ENCODE measurements at places on chromosomes 2 and 18.

GRCh38 chr2:60847854-60848253 is 33.5 kb upstream of the REL start:
- no peak for DNase-seq

- no peak for DNase-seq
Measured at GRCh38 chr2:138713504-138713903, 66.7 kb downstream of the NXPH2 start.

DNA sequence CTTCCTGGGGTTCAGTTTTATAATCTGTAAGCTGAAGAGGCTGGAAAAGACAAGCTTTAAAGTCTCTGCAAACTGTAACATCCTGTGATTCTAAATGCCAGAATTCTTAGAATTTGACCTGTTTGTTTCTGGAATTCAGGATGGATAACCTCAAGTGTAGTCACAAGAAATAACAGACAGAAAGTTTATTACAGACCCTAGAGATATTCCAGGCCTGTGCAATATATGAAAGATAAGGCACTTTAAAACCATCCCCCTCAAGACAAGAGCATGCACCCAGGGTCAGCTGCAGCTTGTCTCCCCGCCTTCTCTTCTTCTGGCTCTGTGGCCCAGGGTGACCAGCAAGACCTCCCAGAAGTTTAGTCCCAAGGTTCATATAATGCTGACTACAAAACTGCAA is 298.7 kb upstream of the ACVR2A start:
- no peak for DNase-seq

DNA sequence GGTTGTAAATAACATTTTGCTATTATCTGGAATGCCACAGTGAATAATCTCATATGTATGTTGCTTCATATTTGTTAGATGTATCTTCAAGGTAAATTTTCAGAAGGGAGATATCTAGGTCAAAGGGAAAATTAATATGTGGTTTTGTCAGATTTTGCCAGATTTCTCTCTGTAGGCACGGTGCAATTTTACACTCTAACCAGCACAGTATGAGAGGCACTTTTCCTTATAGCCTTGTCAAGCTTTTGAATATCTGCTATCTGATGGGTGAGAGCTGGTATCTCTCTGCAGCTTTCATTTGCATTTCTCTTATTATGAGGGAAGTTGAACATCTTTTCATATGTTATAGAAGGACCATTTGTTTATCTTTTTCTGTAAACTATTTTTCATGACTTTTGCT is 175.7 kb upstream of the PGAP1 start:
- DNase-seq = no peak

- DNase-seq = no peak
Measured at GRCh38 chr2:223396993-223397392, 205.2 kb downstream of the SCG2 start.

DNA sequence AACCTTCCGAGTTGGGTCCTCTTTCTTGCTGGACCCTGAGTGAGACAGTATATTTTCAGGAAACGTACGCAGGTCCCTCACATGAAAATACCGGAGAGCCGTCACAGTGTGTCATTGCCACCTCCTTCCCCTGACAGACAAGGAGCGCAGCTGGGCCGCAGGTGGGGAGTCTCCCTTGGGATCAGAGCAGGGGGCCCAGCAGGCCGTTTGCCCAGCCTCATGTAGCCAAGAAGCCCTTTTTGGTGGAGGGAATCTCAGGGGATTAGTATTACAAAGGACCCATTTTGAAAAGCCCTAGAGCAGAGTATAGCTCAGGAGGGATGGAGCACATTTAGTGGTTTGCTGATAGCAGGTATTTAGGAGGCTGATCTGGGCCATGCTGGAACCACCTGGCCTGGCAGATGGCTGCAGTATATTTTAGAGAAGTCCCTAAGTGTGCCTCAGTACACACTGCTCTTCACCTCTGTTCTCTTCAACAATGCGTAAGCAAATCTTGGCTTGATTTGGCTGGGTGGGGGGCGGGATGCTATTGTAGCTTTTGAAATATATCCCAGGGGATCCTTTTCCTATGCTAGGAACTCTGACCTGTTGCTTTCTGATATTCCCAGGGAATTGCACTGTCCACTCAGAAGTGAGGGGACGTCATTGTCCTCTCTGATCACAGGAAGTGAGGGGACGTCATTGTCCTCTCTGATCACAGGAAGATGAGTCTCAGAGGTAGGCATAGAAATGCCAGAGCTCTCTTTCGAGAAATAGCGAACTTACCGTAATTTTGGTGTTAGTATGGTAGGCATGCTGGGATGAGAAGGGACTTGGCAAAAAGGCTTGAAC is 171.9 kb downstream of the HRH4 start:
- DNase-seq = no peak

GRCh38 chr2:31440764-31441163 is 26.2 kb upstream of the XDH start:
- DNase-seq = peak; percentile 78

- no peak for DNase-seq
Measured at GRCh38 chr2:128425731-128426620, 107.3 kb upstream of the HS6ST1 start.

DNA sequence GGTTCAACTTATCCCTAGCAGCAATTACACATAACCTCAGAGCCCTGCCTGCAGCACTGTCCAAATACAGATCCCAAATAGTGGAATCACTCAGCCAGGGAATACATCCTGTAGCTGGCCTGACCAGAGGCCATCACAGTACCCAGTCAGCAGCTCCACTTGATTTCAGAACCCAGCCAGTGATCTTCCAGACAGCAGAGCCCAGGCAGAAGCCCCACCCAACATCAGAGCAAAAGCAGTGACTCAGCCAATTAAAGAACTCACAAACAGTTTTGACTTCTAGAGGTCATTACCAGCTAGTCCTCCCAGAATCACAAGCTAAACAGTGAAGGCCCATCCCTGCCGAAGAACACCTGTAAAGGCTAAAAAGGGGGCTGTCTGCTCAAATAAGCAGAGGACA is 118.0 kb upstream of the SRD5A2 start:
- DNase-seq = no peak

- DNase-seq = no peak
Measured at GRCh38 chr18:13877157-13877556, 38.2 kb downstream of the MC2R start.

DNA sequence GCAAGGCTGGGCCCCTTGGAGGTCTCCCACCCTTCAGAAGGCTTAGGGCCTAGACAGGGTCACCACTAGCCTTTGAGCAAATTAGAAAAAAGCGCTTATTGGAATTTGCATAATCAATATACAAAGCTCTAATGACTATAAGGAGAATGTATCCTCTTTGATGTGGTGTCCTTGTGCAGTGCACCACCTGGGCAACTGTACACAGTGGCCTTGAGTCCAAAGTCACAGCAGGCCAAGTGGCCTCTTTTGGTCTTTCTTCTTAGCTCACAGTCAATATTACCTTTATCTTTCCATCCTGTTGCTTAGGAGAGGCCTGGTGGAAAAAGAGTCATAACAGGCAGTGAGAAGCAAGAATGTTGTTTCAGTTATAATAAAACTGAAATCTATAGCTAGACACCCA is 19.7 kb upstream of the ST3GAL5 start:
- DNase-seq = no peak

- DNase-seq = no peak
Measured at GRCh38 chr2:73759904-73760303, 20.0 kb downstream of the DUSP11 start.

DNA sequence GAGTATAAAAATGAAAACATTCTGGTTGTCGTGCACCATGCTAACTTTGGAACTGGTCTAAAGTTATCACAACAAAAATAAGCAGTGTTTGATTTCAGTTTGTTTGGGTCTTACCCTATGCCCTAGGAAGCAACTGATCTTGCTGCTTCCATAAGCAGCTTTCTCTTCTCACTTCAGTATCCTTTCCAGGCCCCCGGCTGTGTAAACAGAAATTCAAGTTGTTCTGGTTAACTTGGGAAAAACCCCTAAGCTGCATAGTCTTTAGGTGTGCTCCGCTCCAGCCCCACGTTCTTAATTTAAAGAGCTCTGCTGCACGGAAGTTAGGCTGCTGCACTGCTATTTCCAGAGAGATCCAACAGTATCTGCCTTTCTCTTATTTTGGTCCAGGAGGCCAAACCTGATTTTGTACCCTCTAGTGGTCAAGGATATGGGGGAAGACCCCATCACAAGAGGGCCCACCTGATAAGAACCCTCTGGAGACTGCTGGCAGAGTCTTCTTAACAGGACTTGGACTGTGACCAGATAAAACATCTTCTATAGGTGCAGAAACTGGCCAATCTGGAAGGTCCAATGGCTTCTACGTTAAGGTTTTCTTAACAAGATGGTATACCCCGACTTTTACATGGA is 69.1 kb downstream of the FEZ2 start:
- DNase-seq = no peak

GRCh38 chr2:112340475-112341267 is 65.3 kb downstream of the ZC3H6 start:
- no peak for DNase-seq

DNA sequence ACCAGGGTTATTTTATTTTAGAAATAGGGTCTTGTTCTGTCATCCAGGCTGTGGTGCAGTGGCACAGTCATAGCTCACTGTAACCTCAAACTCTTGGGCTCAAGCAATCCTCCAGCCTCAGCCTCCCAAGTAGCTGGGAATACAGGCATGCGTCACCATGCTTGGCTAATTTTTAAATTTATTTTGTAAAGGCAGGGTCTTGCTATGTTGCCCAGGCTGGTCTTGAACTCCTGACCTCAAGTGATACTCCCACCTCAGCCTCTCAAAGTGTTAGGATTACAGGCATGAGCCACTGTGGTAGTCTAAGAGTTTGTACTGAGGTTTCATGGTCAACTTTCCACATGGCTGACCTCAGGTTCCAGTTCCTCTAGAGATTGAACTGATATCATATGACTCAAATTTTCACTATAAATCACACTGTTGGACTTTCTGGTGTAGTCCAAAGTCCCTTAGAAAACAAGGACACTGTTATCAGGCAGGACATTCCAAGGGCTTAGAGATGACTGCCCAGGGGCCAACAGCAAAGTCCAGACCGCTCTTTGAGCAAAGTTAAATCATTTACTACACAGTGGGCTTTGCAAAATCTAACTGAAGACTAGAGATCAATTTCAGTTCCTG is 82.0 kb upstream of the MEX3C start:
- DNase-seq = no peak

- no peak for DNase-seq
Measured at GRCh38 chr2:165067643-165068486, 112.5 kb upstream of the SLC38A11 start.

GRCh38 chr2:193980599-193980998 is 1676.4 kb upstream of the SLC39A10 start:
- DNase-seq = no peak

- no peak for DNase-seq
Measured at GRCh38 chr2:4272261-4272858, 569.0 kb downstream of the DCDC2C start.

DNA sequence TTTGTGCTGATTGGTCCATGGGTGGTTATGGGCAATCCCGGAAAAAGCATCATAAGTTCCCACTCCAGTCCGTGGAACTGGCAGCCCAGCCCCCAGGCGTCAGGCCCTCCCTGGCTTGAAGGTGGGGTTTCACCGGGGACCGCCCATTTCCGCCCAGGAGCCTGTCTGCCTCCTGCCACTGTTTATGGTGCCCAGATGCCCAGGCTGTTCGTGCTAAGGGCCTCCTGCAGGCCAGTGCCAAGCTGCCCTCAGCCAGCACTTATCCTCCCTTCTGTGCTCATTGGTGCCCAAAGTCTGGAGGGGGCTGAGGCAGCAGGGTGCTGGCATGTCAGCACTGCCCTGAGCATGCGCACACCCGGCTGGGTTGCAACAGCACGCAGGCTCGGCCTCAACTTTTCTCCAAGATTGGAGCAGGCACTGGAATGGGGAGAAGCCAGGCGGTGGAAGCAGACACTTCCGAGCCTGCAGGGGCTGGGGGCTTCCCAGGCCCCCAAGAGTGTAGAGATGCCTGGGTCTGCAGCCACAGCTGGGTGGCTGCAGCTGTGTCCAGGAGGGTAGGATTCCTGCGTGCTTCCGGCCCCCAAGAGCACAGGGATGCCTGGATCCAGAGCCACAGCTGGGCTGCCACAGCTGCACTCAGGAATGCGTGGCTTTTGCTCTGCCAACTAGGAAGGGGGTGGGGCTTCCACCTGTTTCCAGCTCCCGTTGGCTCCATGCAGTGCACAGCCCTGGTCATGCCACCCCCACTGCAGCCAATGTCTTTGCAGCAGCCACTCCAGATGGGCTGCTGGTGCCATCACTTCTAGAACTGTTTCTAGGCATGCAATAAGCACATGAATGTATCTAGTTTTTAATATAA is 74.0 kb downstream of the AGPS start:
- DNase-seq = no peak

DNA sequence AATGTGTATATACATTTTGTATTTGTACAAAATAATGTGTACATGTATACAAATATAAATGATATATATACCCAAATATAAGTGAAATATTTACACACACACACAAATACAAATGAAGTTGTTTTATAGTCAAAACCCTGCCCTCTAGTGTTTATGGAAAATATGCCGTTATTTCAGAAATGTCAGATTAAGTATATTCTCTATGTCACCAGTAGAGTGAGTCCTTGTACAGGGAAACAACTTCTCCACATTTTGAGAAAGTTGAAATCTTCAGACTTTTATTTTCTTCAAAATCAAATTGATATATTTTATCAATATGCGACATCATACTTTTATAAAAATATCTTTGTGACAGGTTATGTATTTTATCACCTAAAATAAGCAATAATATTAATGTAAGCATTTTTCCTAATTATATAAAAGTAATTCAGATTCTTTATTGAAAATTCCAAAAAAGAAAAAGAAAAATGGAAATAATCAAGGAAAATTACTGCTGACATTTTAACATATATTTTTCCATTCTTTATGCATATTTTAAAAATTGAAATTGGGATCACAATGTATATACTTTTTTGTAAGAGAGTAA is 22.4 kb downstream of the ARL6IP6 start:
- no peak for DNase-seq

- no peak for DNase-seq
Measured at GRCh38 chr2:47014564-47015051, 99.0 kb upstream of the MCFD2 start.

DNA sequence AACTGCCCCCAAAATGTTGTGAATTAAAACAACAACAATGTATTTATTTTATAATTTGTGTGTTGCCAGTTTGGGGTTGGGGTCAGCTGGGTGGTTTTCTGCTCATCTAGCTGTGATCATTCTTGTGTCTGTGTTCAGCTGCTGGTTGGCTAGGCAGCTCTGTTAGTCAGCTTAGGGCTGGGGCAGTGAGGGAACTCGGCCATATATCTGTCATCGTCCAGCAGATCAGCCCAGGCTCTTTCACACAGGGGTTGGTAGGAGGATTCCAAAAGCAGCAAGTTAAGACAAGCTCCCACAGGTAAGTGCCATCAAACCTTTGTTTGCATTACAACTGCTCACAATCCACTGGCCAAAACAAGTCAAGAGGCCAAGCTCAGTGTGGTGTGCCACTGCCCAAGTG is 121.5 kb downstream of the LPIN1 start:
- DNase-seq = no peak

DNA sequence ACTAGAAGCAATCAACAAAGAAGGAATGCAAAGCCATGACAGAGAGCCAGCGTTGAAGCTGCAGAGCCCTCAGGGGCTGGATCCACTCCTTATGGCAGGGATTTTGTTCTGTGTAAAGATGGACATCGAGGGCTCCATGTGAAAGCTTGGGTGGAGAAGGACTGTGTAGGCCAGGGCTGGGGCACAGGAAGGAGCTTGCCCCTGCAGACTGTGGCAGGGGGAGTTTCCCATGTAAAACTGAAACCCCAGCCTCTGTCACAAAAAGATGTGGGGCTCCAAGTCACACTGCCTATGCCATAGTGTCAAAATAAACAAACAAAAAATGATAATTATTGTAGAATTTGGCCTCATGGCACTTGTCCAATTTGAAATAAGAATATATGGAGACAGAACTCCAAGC is 408.7 kb upstream of the HS6ST1 start:
- no peak for DNase-seq

Data from HS-27A (cell line).